ENCODE measurements at places on chromosomes 16 and 17.
A peak's percentile ranks its signal among the peaks of the same experiment; 100 is the strongest.

DNA sequence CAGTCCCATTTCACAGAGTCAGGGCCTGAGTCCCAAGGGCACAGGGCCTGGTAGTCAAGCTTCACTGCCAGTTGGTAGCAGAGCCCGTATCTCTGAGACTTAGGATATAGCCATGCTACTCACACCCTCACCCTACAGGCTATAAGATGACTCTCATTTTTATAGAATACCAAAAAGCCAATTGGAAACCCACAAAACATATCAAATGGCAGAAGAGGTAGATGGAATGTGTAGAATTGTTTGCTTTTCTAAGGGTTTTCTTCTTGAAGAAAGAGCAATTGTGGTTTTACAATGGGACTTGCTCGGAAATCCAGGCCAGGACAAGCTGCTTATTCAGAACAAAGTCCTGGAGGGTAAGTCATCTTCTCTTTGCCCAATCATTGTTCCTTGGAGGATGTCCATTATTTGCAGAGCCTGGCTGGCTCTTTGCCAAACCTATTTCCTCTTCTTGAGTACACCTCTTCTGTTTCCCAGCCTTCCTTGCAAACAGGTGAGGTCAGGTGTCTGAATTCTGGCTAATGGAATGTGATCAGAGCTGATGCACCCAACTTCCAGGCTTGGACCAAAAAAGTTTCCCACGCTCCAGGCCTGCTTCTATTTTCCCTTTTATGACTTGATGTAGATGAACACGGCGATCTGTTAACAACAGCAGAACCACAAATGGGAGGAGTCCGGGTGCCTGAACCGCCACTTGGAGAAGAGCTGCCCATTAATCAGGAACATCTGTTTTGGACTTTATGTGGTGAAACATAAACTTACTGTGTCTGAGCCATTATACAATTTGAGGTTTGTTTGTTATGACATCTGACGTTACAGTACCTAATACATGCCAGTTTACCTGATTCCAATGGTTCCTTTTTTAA is 16.9 kb upstream of the CCL22 start:
- peak; percentile 86 for DNase-seq

- no peak for DNase-seq
Measured at GRCh38 chr17:57109393-57110151, 24.5 kb downstream of the AKAP1 start.

DNA sequence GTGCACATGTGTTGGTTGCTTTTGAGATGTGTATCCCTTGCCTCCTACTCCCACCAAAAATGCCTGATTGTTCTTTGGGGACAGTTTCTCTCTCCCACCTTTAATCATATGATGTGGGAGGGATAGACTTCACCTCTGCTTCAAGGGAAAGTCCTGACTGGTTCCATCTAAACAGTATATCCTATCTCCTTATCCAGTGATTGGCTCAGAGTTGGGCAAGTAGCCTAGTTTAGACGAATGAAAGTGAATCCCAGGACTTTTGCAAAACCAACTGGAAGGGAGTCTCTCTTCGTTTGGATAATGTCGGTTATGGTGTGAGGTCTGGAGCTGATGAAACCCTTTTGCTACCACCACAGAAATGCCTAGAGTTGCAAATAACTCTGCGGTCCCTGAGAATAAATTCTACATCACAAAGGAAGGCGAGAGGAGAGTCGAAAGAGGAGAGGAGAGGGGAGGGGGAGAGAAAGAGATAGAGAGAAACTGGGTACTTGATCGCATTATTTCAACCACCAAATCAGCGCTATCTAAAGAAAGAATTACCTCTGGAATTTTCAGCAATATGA is 77.1 kb upstream of the SALL1 start:
- no peak for DNase-seq

DNA sequence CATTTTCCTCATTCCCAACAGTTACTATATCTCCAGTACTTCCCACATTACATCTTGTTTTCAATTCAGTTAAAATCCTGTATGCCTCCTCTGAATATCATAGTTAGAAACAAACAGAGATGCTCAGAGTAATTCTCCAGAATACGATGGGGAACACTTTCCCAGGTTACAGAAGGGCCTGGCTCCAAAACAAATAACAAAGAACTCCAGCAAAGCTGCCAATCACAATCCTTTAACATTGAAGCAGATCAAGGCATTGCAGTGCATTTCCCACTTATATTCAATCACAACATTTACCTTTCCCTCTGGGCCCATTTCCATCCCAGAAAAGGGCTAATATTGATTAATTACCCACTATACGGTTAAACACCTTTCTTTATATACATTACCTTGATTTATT is 29.4 kb upstream of the PMFBP1 start:
- no peak for DNase-seq

GRCh38 chr16:11341371-11341770 is 3.9 kb upstream of the RMI2 start:
- DNase-seq = no peak

GRCh38 chr17:7262935-7263800 is 890 bp upstream of the CLDN7 start:
- no peak for DNase-seq

GRCh38 chr16:81885976-81886586 is 107.0 kb downstream of the PLCG2 start:
- DNase-seq = no peak

DNA sequence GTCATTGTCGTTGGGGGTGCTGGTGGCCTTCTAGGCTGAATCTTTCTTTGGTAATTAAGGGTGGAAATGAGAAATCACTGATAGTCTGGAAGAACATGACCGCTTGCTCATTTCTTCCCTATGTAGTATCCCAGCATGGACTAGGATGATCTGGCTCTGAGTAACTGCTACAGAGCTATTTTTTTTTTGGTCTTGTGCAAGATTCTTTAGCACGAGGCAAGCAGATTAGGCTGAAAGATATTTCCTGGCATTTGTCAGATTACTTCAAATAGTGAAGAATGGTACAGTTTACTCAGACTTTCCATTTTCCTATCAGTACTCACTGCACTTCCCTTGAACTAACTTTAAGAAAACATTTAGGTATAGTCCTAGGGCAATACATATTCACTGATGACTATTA is 89.0 kb downstream of the SYCE1L start:
- DNase-seq = peak; percentile 74

- DNase-seq = no peak
Measured at GRCh38 chr17:74062234-74062633, 141.2 kb upstream of the RPL38 start.

- DNase-seq = no peak
Measured at GRCh38 chr17:29045734-29046472, 3.0 kb downstream of the PIPOX start.

GRCh38 chr17:5354886-5355415 is 64.5 kb downstream of the NUP88 start:
- DNase-seq = no peak

GRCh38 chr17:21019976-21020586 is 22.7 kb downstream of the USP22 start:
- no peak for DNase-seq

- no peak for DNase-seq
Measured at GRCh38 chr17:34874478-34874877, 86.8 kb downstream of the CCT6B start.

DNA sequence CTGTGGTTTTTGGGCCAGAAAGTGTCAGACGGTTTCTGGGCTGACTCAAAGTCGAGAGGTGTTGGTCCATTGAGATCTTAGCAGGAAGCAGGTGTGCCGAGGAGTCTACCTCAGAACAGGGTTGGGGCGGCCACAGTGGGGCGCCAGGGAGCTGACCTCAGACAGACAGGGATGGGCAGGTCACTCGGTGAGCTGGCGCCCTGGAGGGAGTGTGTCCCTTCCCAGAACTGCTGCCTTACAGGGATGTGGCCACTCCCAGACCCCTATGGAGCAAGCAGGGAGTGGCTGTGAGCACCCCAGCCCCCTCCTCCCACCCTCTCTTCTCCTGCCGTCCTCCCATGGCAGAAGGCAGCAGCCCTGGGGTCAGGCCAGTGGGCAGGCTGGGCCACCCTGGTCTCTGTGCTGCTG is 14.0 kb upstream of the DPEP1 start:
- no peak for DNase-seq

DNA sequence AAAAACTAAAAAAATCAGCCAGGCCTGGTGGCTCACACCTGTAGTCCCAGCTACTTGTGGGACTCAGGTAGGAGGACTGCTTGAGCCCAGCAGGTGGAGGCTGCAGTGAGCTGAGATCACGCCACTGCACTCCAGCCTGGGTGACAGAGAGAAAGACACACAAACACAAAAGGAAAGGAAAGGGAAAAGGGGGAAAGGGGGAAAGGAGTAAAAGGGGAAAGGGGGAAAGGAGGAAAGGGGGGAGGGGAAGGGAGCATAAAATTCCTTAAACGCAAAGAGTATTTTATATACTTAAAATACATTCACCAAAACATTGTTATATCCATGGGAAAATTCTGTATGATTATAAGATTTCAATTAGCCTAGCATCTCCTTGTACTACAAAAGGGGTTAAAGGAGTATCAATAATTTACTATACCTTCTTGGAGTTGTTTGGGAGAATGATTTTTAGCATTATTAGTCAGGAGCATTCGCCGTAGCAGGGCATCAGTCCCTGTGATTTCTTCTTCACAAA is 17.3 kb upstream of the BRIP1 start:
- DNase-seq = no peak

- peak; percentile 52 for DNase-seq
Measured at GRCh38 chr16:57535680-57536305, 578 bp downstream of the CCDC102A start.

DNA sequence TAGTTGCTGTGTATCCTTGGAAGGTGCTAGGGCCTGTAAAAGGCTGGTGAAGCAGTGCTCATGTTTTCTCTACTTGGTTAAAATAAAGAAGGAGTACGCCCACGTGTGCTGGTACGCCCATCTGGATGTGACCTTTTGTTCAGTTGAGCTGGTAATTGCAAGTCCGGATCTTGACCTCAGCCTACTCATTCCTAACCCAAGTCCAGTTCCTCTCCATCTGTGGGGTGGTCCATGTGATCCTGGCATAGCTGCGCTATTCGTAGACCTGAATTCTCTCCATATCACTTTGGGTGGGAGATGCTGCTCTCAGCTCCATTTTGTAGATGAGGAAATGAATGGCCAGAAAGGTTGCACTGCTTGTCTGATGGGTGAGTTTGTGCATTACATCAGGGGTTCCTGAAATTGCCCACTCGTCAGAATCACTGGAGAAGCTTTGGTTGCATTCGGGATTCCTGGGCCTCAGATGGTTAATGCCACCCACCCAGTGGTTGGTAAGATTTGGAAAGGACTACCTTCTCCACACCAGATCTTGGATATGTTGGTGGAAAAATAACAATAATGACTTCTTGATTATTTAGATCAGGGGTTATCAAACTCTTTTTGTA is 328.8 kb downstream of the CPPED1 start:
- DNase-seq = no peak

DNA sequence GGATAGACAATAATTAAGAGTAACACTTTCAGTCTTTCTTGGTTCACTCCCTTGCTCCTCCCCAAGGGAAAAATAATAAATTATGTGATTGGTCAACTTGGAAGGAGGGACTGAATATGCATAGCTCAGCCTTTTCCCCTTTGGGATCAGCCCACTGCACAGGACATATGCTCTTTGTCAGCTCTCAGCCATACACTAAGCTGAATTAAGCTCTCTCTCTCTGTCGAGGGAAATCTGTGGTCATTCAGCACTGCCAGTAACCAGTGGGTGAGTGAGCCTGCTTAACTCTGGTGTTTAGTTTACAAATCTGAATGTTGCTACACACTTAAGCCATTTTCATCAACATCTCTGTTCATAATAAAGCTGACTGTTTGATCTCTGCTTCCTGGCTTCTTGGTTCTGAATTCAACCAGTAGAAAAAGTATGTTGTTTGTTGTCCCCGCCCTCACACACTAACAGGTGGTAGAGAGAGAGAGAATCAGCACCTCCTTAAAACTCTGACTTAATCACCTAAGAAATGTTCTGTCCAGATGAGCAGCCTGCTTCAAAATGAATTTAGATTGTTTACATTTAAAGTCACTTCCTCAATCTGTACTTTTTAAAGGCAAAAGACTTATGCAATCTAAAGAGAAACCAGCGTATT is 102.3 kb upstream of the C17orf78 start:
- DNase-seq = no peak

GRCh38 chr16:78877114-78877655 is 723.4 kb downstream of the MAF start:
- no peak for DNase-seq

- no peak for DNase-seq
Measured at GRCh38 chr17:9166788-9167187, 145.5 kb downstream of the NTN1 start.

DNA sequence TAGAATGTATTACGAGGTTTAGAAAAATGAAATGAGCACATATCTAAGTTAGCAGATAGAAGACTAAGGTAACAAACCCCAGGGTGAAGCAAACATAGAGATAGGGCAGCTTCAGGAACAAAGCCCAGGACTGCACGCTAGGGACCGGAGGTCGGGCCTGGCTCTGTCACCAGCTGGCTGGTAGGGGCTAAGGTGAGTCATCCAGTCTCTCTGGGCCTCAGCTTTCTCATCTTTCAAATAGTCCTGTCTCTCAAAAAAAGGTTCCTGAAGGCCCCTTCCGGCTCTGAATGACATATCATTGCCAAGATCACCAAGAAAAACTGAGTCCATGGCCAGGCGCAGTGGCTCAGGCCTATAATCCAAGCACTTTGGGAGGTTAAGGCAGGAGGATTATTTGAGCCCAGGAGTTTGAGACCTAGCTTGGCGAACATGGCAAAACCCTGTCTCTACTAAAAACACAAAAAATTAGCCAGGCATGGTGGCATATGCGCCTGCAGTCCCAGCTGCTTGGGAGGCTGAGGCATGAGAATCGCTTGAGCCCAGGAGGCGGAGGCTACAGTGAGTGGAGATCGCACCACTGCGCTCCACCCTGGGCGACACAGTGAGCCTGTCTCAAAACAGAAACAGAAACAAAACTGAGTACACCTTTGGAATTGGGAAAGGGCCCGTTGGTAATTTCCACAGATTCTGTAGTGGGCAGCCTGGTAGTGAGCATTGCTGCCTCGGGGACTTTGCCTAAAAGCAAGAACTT is 26.0 kb downstream of the PKD1L3 start:
- no peak for DNase-seq

DNA sequence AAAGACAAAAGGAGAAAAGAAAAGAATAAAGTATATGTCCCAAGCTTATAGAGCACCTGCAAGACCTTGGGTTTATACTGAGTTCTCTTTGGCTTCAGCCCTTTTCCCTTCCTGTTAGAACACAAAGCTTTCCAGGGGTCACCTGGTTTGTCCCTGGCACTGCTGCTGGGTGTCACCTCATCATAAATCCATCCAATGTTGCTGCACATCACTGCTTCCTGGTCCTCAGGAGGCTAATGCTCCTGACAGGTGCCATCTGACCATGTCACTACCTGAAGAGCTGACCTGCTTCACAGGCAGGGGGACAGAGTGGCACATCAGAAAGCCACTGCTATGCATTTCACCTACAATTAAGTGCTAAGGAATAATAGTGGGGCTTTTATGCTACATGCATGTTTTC is 164.6 kb upstream of the ELAC2 start:
- no peak for DNase-seq

DNA sequence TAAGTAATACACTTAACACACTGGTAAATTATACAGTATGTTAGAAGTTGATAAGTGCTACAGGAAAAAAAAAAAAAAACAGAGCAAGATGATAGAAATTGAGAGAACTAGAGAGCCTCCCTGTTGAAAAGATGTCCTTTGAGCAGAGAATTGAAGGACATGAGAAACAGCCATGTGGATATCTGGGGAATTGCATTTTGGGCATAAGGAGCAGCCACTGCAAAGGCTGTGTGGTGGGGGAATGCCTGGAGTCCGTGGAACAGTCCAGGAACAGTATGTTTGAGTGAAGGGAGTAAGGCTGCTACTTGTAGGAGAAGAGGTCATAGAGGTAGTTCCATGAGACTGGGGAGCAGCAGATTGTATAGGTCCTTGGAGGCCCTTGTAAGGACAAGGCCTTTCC is 178.4 kb downstream of the FTO start:
- no peak for DNase-seq
